Naive B cell (primary cell): ENCODE measurements at places on chromosomes 6 and 20. TPM values are rescaled to one million over a fixed set of nuclear protein-coding genes. Genes with fewer than 3 reads are reported as not detected.
A peak's percentile ranks its signal among the peaks of the same experiment; 100 is the strongest.

- H3K27me3 ChIP-seq = no peaks in the 10 kb centered on the region
- no peak for DNase-seq
- no peak overlapping the region for H3K27ac ChIP-seq
Observed at GRCh38 chr6:109224107-109224875, 129.0 kb downstream of the CEP57L1 start.

GRCh38 chr6:5083813-5084359, 1.3 kb upstream of the PPP1R3G start:
- peaks cover 53% of the 10 kb centered on the region for H3K27me3 ChIP-seq
- DNase-seq = no peak
- H3K4me1 ChIP-seq = no peaks in the 10 kb centered on the region
- peak overlapping the region; percentile 75 for H3K4me3 ChIP-seq
- no peaks in the 10 kb centered on the region for H3K36me3 ChIP-seq

GRCh38 chr6:63372951-63373533, 53.3 kb upstream of the LGSN start:
- H3K36me3 ChIP-seq = no peaks in the 10 kb centered on the region
- no peak for DNase-seq
- H3K4me1 ChIP-seq = no peaks in the 10 kb centered on the region

GRCh38 chr6:10138917-10139316, 276.0 kb downstream of the TFAP2A start:
- no peaks in the 10 kb centered on the region for H3K27me3 ChIP-seq
- DNase-seq = no peak
- no peak overlapping the region for H3K27ac ChIP-seq

DNA sequence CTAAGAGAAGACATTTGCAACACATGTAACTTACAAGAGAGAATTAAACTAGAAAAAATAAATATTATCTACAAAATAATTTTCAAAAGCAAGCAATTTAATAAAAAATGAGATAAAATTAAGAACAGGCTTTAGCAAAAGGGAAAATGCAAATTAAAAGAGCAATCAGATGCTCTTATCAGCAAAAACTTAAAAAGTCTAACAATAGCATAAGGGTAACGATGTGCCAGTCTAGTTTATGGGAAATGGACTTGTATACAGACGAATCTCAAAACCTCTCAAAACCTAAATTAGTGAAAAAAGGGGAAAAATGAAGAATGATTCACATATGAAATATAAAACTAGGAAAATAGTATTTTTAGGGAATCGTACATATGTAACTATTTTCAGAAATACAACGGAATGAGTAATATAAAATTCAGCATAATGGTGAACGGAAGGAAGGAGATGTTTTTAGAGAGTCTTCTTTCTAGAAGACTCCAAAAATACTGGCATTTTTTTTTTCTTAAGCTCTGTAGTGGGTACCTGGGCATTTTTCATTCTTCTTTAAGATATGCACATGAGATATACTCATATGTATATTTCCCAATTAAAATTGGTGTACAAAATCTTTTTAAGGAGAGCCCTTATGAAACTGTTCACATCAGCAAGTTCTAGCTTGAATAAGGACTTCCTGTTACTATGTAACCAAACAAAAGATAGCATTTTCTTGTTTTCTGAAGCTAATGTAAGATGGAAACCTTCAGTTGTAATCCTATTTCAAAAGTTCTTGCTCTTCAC, 927 bp upstream of the MANEA start:
- DNase-seq = peak; percentile 11
- H3K4me1 ChIP-seq = peaks cover 35% of the 10 kb centered on the region
- peak overlapping the region; percentile 96 for H3K27ac ChIP-seq

FKBP1C gene
- polyA plus RNA-seq = 0.19 TPM
